Activated CD8-positive, alpha-beta memory T cell treated with anti-CD3 and anti-CD28 coated beads for 1 hour (primary cell): ENCODE measurements at places on chromosomes 1 and 21.

DNA sequence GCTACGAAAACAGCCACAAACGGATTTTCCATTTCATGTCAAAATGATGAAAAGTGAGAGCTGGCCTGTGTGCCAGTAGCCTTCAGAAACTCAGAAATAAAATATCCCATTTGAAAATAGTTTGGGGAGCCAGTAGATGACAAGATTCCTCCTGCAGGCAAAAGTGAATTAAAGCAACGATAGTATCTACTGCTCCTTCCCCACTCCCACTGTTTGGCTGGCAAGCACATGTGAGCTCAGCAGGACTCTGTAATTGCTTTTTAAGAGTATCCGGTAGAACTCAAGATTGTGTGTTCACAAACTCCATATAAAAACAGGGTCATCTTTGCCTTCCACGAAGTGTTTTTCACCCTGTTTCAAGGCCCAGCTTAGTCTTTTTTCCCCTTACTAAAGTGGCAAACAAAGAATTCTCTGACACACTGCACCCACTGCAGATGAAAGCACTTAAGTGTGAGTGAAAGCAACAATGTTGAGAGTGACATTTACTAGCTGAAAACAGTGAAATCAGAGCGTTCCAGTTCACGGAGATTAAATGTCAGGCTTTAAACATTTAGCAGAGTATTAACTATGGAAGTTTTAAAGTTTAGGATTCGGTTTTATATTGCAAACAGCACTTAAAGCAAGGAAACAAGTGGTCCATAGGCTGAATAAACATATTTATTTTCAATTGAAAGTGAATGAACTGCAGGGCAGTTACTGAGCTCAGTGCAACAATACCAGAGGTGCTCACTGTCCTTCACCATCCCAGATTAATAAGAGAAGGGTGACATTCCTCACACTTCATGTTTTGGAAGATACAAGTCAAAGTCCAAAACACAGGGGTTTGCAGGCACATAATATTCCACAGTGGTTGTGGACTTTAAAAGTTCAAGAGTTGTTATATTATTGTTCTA lies 70.0 kb downstream of the ALG14 start:
- no peak for DNase-seq

GRCh38 chr1:59815892-59816291 lies 1.1 kb downstream of the HOOK1 start:
- no peak for DNase-seq

DNA sequence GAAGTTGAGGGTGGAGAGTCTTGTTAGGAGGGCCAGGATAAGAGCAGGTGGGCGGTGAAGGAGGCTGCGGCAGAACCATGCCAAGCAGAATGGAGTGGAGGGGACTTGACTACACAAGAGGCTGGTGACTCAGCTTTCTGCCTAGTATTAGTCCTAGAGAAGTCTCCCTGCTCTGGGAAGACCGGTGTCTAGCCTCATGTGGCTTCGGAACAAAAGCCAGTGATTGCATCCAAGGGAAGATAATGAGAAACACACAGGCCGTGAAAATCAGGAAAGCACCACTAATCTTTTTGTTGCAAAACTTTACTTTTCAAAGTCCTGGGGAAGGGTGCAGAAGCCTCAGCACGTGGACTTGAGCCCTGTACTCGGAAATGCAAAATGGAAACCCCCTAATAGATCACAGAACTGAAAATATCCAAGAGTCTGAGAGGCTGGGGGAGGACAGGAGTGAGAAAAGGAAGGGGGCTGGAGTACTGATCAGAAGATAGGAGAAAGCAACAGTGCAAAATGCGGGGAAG lies 31.4 kb downstream of the DDR2 start:
- DNase-seq, result no peak

GRCh38 chr1:12078575-12078937 lies 15.5 kb downstream of the TNFRSF8 start:
- DNase-seq, result no peak

DNA sequence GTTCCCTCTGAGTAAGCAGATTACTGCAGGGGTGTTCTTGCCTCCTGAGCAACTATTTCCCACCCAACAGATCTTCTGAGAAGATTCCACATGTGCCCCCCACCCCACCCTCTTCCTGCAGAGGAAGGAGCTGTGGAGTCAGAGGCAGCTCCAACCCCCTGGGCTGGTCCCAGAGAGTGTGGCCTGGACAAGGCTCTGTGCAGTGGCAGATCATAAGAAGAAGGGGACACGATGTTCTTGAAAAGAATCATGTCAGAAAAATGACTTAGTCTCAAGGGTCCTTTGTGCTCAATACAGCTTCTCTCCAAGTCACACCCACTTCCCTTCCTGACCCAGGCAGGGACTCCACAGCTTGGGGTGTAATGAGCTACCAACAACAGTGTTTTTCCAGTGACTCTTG lies 95.2 kb downstream of the SYF2 start:
- no peak for DNase-seq

DNA sequence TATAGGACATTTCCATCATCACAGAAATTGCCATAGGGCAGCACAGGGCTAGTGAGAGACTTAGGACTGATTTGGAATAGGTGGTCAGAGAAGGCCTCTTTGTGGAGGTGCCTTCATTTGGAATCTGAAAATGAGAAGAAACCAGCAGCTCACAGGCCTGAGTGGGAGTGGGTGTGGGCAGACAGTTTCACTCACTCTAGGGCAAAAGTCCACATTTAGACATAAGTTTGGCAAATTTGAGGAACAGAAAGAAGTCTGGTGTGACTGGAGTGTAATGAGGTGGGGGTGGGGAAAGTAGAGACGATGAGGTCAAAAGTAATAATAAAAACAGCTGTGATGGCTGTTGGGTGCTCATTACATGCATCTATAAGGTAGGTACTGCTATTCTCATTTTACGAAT lies 22.4 kb upstream of the BCAR3 start:
- DNase-seq, result no peak

GRCh38 chr1:112027696-112028095 lies 38.2 kb upstream of the KCND3 start:
- DNase-seq, result no peak

DNA sequence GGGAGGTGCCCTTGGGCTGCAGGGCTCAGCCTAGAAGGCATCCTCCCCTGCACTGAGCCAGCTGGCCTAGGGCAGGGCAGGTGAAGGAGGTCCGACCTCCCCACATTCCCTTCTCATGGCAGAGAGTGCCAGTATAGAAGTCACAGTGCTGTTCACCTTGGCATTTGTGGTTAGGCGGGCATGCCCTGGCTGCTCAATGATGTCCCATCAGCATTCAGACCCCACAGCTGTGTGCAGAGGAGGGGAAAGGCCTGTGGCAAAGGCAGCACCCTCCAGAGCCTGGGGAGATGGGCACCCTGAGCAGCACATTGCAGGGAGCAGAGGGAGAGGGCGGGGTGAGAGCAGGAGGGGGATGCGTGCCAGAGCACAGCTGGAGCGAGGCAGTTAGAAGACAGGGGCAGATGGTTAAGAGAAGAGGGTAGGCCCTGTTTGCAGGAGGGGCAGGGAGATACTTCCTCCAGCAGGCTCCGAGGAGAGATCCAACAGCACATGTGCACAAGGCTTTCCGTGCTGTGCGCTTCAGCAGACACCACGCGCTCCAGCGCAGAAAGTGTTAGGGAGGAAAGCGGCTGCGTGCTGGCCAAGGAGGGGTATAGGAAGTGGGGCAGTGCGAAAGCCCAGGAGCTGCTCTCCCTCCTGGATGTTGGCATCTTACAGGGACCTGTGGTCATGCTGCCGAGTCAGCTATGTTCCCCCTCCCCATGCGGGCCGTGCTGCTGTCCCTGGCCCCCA lies 43.7 kb upstream of the COL6A1 start:
- DNase-seq, result no peak

DNA sequence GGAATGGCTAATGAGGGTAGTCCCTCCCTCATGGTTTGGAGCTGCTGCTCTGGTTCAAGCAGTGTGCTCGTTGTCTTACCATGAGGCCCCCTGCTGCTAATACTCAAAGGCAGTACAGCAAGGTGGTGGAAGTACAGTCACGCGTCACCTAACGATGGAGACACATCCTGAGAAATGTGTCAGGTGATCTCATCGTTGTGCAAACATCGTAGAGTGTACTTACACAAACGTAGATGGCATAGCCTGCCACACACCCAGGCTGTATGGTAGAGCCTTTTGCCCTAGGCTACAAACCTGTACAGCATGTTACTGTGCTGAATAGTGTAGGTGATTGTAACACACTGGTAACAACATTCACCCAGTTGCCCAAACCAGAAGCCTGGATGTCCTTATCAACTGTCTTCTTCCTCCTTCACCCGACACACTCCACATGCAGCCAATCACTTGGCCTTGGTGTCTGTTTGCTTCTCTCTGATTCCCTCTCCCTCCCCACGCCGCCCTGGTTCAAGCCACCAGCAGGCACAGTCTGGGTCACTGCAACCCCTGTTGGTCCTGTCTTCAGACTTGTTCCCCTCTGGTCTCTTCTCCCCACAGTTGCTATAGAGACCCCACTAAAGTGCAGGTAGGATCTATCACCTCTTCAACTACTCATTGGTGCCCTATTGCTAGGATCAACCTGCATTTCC lies 6.0 kb upstream of the KCNA2 start:
- no peak for DNase-seq

DNA sequence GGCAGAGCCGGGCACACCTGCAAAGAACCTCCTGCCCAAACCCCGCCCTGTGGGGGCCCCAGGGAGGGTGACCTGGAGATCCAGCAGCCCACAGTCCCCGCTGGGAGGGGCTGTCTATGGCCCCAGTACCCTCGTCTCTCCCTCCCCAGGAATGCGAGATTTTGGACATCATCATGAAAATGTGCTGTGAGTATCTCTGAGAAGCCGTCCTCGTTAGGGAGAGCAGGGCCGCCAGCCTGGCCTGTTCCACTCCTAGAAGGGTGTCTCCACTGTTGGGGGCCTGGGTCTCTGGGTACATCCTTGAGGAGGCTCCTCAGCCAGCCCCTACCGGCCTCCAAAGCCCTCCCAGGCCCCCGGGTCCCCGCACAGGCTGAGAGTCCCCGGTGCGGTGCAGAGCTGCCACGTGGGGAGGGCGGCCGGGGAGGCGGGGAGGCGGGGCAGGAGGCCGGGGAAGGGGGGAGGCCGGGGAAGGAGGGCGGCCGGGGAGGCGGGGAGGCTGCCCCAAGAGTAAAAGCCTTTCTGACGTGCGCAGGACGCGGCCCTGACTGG lies 18.7 kb downstream of the COL6A1 start:
- no peak for DNase-seq

- no peak for DNase-seq
Measured at GRCh38 chr1:30809514-30810263, 52.1 kb upstream of the LAPTM5 start.

DNA sequence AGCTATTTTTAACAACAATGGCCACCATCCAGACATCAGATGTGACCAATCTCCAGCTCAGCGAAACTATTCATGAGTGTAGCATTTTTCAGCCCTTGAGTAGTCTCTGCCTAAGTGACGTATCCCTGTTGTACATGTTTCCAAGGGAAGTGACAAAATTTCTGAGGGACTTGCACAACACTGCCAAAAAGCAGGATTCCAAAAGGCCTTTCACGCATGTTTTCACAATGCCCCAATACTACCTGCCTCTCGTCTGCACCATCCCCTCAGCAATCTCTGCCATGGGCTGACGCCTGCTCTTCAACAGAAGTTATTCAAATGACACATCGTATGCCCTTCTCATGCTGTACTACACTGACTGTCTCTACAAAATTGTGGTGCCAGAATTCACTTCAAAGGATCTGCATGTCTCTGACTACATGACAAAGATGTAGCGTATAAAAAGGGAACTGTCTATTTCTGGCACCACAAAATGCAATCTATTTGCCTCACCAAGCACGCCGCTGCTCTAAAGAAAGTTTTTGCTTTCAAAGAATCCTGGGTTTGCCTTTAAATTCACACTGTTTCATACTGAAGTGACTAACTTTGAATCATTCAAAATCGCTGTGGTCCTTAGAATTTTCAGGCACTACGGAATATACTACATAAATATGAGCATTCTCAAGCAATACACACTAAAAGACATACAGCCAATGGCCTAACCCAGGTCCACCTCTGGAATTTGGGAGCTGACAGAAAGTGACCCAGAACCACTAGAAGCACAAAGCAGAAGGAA lies 32.9 kb downstream of the JAK1 start:
- DNase-seq, result no peak

DNA sequence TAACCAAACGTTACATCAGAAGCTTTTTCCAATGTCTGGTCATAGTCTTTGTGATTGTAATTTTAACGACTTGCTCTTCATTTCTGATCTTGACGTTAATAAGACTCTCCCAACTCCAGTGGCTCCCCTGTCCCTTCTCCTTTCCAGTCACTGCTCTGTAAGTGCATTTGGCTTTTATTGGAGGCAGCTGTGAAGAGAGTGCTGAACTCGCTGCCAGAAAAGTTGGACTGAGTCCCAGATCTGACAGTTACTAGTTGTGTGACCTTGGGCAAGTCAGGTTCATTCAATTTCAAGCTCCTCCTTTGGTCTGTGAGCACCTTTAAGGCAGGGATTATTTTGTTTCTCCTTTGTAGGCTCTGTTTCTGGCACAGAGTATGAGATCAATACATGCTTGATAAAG lies 109.6 kb upstream of the TSPAN2 start:
- DNase-seq, result no peak

- DNase-seq, result no peak
Measured at GRCh38 chr1:100582943-100583342, 45.0 kb downstream of the GPR88 start.

DNA sequence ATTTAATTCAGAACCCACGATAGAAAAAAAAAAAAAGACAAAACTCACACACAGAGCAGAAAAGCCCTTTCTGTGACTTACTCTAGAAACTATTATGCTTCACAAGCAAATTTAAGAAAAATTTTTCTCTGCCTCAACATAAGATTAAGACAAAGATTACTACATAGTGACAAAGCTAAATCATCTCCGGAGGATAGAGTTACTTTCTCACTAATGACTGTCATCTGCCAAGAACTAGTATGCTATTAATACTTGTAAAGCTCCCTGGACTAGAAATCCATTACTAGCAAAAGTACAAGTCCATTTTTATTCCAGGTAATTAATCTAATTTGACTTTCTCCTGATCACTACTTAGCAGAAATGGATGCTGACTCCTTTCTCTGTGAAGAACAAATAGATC lies 25.9 kb downstream of the GREM2 start:
- no peak for DNase-seq

- DNase-seq, result no peak
Measured at GRCh38 chr1:36944883-36945282, 89.4 kb downstream of the GRIK3 start.

- DNase-seq, result no peak
Measured at GRCh38 chr1:208160259-208160819, 83.8 kb downstream of the PLXNA2 start.
